Peyer's patch (tissue), 4 donors: ENCODE measurements at places on chromosomes 5 and 9. TPM values are rescaled to one million over a fixed set of nuclear protein-coding genes. Genes with fewer than 3 reads are reported as not detected.

- H3K27ac ChIP-seq, result no peak overlapping the region
- no peak overlapping the region for H3K4me3 ChIP-seq
- no peak for DNase-seq
- no peaks in the 10 kb centered on the region for H3K36me3 ChIP-seq
Observed at GRCh38 chr5:68137511-68138140, 77.9 kb upstream of the PIK3R1 start.

- no peaks in the 10 kb centered on the region for H3K4me1 ChIP-seq
- H3K27ac ChIP-seq, result no peak overlapping the region
- no peak for DNase-seq
- H3K4me3 ChIP-seq, result no peak overlapping the region
- H3K27me3 ChIP-seq, result no peaks in the 10 kb centered on the region
- no peaks in the 10 kb centered on the region for H3K36me3 ChIP-seq
Observed at GRCh38 chr5:37565062-37565670, 186.0 kb downstream of the WDR70 start.

- H3K36me3 ChIP-seq, result no peaks in the 10 kb centered on the region
- H3K27me3 ChIP-seq, result no peaks in the 10 kb centered on the region
- H3K4me1 ChIP-seq, result no peaks in the 10 kb centered on the region
Observed at GRCh38 chr9:8822667-8823025, 1023.1 kb upstream of the DMAC1 start.

DNA sequence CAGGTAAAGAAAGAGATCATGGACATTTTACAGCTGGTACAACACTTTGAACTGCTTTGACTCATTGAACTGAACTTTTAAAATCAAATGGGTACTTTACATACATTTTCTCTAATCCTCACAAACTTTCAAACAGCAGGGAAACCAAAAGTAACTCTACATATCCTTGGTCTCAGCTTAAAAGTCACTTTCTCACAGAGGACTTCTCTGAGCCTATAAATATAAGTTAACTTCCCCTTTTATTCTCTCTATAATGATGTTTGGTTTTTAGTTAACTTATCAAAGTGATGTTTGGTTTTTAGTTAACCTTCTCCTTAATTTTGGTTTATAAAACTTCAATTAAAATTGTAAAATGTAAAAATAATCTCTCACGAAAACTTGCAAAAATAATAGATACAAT is 209.8 kb downstream of the MCTP1 start:
- no peak overlapping the region for H3K4me3 ChIP-seq
- H3K27me3 ChIP-seq, result no peaks in the 10 kb centered on the region
- DNase-seq, result no peak
- H3K4me1 ChIP-seq, result no peaks in the 10 kb centered on the region
- no peak overlapping the region for H3K27ac ChIP-seq

DNA sequence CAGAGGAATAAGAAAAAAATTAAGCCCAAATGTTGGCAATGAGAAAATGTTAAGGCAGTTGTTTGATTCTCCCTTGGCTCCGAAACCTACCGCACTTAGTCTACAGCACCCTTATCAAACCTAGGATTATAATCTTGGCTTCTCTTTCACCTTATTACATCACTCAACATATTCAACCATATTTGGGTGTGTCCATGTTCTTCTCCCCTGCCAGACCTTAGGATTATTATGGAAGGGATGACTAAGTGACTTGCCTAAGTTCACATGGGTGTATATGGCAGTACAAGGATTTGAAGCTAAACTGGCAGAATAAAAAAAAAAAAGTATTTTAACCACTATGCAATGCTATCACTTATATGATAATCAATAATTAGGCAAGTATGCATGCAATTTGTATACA is 76.4 kb downstream of the PLK2 start:
- H3K4me3 ChIP-seq, result no peak overlapping the region
- H3K27ac ChIP-seq, result no peak overlapping the region
- DNase-seq, result no peak
- no peaks in the 10 kb centered on the region for H3K27me3 ChIP-seq

DNA sequence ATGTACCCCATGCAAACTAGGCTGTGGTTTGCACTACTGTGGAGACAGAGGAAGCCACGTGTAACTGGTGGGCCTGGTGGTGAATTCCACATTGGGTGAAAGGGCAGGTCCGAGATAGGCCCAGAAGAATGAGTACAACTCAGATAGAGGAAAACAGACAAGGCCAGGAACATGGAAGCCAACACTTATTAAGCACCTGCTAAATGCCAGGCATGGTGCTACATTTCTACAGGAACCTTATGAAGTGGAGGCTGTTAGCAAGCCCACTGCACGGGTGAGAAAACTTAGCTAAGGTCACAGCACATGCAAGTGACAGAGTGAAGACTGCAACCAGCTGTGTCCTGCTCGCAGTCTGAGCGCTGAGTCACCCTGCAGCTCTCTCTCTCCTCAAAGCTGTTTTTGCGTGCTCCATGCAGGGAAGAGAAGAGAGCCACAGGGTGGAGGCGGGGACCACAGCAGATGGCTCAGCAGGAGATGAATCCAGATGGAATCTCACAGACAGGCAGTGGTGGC is 65.5 kb upstream of the SPTLC1 start:
- H3K4me1 ChIP-seq, result no peaks in the 10 kb centered on the region
- H3K36me3 ChIP-seq, result no peaks in the 10 kb centered on the region
- DNase-seq, result no peak
- H3K27ac ChIP-seq, result no peak overlapping the region

- no peaks in the 10 kb centered on the region for H3K27me3 ChIP-seq
- H3K36me3 ChIP-seq, result no peaks in the 10 kb centered on the region
- peak overlapping the region; percentile 68 for H3K27ac ChIP-seq
- H3K4me1 ChIP-seq, result no peaks in the 10 kb centered on the region
Observed at GRCh38 chr9:115098226-115098965, 19.6 kb downstream of the TNC start.

DNA sequence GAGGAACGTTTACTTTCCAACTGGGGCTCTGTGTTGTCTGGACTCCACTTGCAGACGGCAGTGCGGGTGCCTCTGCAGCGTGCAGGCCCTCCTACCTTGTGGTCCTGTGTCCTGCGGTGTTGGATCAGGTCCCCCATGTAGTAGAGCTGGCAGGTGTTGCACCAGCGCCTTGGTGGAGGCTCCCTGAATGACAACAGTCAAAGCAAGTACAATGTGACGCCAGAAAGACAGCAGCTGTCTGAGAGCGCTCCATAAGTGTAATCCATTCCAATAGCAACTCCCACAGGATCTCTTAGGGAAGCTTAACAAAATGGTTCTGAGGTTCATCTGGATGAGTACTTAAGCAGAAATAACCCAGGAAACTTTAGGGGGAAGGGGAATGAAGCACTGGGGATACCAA is 9.9 kb downstream of the BBLN start:
- no peak for DNase-seq
- H3K27ac ChIP-seq, result no peak overlapping the region
- no peaks in the 10 kb centered on the region for H3K27me3 ChIP-seq
- H3K4me1 ChIP-seq, result no peaks in the 10 kb centered on the region
- no peak overlapping the region for H3K4me3 ChIP-seq

DNA sequence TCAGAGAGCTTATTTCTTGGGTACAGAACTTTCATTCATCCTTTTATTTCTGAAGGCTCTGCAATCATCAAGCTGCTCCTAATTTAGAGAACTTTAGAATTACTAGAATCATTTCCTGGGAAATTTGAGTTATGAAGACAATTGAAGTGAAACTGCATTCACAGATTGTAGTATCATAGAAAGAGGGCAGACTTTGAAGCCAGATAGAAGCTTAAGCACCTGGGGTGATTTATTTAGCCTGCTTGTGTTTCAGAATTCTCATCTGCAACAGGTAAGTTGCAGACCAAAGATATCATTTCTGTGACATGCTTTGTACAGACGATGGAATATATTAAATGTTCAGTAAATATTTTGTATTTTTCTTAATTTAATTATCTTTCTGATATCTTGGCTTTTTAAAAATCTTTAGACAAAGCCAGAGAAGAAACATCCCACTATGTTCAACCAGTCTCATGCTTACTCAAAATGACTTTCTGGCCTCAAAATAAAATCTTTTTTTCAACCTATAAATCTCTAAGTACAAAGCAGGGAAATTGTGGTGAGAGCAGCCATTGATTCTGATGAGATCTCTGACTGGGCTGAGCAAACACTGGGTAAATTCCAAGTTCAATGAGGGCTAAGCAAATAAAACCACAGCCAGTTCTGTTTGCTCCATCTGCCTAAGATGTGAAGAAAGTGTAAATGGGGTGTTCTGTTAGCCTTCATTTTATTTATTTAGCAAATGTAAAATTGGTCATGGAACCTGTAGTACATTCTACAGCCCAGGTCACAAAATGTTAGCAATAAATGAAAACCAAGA is 264.7 kb upstream of the CCNG1 start:
- H3K4me1 ChIP-seq, result no peaks in the 10 kb centered on the region
- DNase-seq, result no peak
- no peak overlapping the region for H3K27ac ChIP-seq

DNA sequence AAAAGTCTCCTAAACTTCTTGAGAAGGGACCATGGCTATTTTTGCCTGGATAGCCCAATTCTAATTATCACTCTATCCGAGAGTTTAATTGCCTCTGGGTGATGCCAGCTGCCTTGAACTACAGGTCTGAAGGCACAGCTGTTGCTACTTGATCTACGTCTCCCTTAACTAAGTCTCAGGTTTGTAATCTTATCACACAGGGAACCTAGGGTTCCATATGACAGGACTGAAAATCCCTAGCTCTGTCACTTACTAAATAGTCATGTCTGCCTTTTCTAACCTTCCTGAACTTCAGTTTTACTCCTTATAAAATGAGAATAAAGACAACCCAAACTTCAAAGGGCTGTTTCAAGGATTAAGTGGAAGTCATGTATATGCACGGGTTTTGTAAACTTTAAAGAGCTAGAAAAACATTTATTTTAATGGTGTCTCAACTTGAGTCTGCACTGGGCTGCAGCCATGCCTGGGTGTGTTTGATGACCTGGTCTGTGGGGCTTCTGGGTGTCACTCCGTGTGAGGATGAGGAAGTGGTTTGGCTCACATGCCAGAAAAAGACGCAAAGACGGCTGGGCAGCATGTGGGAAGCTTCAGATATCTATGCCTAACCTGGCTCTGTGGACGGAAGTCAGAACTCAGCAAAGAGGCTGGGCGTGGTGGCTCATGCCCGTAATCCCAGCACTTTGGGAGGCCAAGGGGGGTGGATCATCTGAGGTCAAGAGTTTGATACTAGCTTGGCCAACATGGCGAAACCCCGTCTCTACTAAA is 129.3 kb upstream of the SLC44A1 start:
- H3K36me3 ChIP-seq, result no peaks in the 10 kb centered on the region
- H3K27me3 ChIP-seq, result no peaks in the 10 kb centered on the region
- peak; percentile 77 for DNase-seq
- no peaks in the 10 kb centered on the region for H3K4me1 ChIP-seq

DNA sequence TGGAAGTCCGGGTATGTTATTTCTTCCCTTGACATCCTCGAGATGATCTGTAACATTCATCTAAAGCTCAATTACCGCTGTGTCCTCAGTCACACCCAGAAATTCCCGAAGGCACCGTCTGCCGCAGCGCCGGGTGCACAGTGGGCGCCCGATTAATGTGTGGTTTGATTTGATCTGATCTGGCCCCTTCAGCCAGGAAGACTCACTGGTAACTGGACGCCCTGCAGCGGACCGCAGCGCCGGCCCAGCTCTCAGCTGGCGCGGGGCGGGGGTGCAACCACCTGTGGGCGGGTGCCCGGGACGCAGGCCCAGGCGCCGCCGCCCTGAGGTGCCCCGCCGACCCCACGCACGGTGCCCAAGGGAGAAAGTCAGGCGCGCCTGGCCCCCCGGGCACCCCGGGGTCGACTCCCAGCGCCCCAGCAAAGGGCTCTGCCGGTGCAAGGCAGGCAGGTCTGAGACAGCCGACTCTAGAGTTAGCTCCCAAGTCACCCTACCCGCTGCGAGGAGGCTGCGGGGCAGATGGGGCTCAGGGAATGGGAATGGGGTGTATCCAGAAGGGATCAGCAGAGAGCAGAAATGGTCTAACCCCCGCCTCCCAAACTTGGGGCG is 1.7 kb downstream of the EPB41L4B start:
- H3K4me1 ChIP-seq, result peaks cover 5% of the 10 kb centered on the region
- H3K36me3 ChIP-seq, result no peaks in the 10 kb centered on the region
- H3K4me3 ChIP-seq, result peak overlapping the region; percentile 76
- peaks cover 10% of the 10 kb centered on the region for H3K27me3 ChIP-seq
- H3K27ac ChIP-seq, result peak overlapping the region; percentile 76

- no peak overlapping the region for H3K27ac ChIP-seq
- H3K27me3 ChIP-seq, result no peaks in the 10 kb centered on the region
- no peak overlapping the region for H3K4me3 ChIP-seq
- DNase-seq, result peak; percentile 58
- H3K4me1 ChIP-seq, result no peaks in the 10 kb centered on the region
- no peaks in the 10 kb centered on the region for H3K36me3 ChIP-seq
Observed at GRCh38 chr5:67770431-67771025, 445.0 kb upstream of the PIK3R1 start.

DNA sequence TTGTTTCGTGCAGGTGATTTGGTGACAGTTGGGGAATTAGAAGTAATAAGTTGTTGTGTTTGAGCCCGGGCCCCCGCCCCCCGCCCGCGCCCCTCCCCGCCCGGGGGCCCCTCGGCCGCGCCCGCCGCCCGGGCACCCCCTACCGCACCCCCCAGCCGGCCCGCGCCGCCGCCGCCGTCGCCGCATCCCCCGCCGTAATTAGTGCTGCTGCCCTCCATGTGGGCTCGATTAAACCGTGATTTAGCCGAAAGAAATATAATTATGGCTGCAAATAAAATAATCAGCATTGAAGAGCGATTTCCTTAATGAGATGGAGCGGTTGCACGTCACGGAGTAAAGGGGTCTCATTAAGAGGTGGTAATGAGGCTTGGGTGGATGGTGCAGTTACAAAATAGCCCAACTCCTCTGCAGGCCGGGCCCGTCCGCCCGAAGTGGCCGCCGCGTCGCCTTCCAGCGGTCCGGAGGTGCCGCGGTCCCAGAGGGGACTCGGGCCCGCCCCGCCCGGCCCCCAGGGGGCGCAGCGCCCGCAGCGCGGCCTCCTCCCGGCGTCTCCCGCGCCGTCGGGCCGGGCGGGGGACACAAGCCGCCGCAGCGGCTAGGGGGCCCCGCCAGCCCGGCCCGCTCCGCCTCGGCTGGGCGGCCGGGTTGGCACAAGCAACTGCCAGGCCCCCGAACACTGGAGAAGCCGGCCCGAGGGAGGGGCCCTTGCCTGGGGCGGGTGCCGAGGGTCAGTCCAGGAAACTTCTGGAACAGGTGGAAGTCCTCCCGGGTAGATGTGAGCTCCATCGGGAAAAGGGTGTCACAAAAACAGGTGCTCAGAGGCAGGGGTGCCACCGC is 6.9 kb upstream of the OTP start:
- H3K4me1 ChIP-seq, result no peaks in the 10 kb centered on the region
- H3K27me3 ChIP-seq, result no peaks in the 10 kb centered on the region
- H3K4me3 ChIP-seq, result peak overlapping the region; percentile 50
- H3K36me3 ChIP-seq, result no peaks in the 10 kb centered on the region
- no peak overlapping the region for H3K27ac ChIP-seq

The ZFP62 gene
- 36.5 TPM for total RNA-seq

The IFNA2 gene
- total RNA-seq, result not detected

The PLCXD3 gene
- 2.8 TPM for total RNA-seq

The GABRA6 gene
- not detected for total RNA-seq

The RAB24 gene
- 37.0 TPM for total RNA-seq

The CDC20B gene
- not detected for total RNA-seq

The HACD4 gene
- 8.3 TPM for total RNA-seq

The TMOD1 gene
- total RNA-seq, result 2.6 TPM
